ENCODE measurements at places on chromosomes 16 and 17.

GRCh38 chr16:27275394-27275793, 6.8 kb upstream of the NSMCE1 start:
- no peak for DNase-seq

- no peak for DNase-seq
Observed at GRCh38 chr16:57507136-57508034, 21.1 kb upstream of the DOK4 start.

GRCh38 chr17:21379080-21379711, 3.0 kb downstream of the KCNJ12 start:
- no peak for DNase-seq

GRCh38 chr17:80832266-80832676, 159.4 kb upstream of the CHMP6 start:
- no peak for DNase-seq

DNA sequence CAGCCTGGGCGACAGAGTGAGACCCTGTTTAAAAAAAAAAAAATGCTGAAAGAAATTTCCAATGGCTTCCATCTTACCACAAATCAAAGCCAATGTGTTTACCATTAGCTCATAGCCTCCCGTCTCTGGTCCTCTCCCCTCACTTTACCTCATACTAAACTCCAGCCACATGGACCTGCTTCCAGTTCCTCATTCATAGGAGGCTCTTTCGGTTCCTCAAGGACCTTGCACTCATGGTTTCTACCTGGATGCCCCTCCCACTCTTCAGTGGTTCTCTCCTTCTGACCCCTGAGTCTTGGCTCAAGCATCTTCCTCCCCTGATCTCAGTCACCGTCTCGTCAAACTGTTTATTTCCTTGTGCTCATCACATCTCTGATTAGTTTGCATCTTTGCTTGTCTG, 3.8 kb upstream of the DEF8 start:
- no peak for DNase-seq

- DNase-seq = no peak
Observed at GRCh38 chr17:42783062-42783790, 2.8 kb downstream of the WNK4 start.

DNA sequence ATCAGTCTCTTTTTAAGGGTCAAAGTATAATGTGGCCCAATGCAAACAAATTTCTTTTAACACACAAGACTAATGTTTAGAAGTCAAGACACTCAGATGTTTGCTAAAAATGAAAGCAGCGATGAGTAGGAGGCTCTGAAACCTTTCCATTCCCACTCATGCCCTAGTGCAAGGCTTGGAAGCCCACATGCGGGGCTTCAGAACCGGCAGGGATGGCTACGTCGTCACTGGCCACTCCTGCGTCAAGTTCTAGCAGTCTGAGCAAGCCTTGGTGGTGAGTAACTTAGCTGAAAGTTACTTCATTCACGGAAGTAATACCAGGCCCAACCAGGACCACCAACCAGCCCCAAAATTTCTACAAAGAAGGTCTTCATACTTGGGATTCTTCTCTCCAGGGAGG, 14.8 kb upstream of the TMED6 start:
- DNase-seq = no peak

DNA sequence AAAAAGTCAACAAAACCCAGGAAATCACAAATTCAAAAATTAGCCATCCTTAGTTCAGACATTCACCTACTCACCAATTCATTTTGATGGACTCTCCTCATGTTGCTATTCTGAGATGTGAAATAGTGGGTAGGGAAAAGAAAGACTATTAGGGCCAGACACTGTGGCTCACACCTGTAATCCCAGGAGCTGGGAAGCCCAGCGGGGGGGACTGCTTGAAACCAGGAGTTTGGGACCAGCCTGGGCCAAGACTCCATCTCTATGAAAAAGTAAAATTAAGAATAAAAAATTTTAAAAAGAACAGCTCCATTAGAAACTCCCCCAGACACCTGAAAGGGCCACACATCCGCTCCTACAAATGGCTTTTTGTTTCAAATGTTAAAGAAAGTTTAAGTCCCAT, 21.4 kb downstream of the UBE2O start:
- DNase-seq = no peak

GRCh38 chr17:45320349-45320930, 3.6 kb upstream of the MAP3K14 start:
- peak; percentile 11 for DNase-seq

- no peak for DNase-seq
Observed at GRCh38 chr16:26688105-26688504, 378.6 kb upstream of the C16orf82 start.

GRCh38 chr16:3518292-3518985, 17.6 kb downstream of the CLUAP1 start:
- DNase-seq = no peak

GRCh38 chr16:1530349-1530882, 3.0 kb upstream of the TMEM204 start:
- no peak for DNase-seq

DNA sequence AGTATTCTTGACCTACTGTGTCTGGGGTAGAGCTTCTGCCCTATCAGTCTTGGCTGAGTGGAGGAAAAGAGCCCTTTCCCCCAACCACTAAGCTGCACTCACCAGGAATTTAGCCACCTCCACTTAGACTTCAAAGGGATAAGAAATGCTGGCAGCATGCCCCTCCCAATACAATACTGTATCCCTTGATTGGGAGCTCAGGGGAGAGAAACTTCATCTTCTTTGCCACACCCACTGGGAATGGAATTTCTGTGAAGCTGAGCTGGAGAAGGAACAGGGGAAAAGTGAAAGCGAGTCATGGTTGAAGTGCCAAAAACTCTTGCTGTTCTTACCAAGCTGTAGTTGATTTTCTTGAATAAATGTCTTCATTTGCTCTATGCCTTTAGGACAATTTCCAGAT, 68.8 kb downstream of the CEP112 start:
- DNase-seq = no peak

GRCh38 chr16:72824761-72825160, 223.2 kb downstream of the ZFHX3 start:
- DNase-seq = no peak

- DNase-seq = peak; percentile 66
Observed at GRCh38 chr17:45584092-45585036, 93.8 kb upstream of the PLEKHM1 start.

DNA sequence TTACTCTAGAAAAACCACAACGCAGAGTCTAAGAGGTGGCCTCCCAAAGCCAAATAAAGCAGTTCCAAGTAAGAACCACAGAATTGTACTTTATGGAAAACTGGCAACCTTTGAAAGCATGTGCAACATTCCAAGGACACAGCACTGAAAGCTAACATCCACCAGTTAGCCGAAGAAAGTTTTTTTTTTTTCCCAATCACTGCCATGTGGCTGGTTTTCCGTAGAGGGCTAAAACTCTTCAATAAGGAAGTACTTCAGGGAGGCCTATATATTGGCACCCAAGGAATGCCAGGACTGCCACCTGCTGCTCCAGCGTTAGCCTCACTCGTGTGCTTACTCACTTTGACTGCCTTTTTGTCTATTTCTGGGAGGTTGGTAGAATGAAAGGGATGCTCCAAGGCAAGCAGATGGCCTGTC, 25.2 kb downstream of the CEP95 start:
- no peak for DNase-seq

- no peak for DNase-seq
Observed at GRCh38 chr17:78803186-78803845, 21.2 kb upstream of the CYTH1 start.

DNA sequence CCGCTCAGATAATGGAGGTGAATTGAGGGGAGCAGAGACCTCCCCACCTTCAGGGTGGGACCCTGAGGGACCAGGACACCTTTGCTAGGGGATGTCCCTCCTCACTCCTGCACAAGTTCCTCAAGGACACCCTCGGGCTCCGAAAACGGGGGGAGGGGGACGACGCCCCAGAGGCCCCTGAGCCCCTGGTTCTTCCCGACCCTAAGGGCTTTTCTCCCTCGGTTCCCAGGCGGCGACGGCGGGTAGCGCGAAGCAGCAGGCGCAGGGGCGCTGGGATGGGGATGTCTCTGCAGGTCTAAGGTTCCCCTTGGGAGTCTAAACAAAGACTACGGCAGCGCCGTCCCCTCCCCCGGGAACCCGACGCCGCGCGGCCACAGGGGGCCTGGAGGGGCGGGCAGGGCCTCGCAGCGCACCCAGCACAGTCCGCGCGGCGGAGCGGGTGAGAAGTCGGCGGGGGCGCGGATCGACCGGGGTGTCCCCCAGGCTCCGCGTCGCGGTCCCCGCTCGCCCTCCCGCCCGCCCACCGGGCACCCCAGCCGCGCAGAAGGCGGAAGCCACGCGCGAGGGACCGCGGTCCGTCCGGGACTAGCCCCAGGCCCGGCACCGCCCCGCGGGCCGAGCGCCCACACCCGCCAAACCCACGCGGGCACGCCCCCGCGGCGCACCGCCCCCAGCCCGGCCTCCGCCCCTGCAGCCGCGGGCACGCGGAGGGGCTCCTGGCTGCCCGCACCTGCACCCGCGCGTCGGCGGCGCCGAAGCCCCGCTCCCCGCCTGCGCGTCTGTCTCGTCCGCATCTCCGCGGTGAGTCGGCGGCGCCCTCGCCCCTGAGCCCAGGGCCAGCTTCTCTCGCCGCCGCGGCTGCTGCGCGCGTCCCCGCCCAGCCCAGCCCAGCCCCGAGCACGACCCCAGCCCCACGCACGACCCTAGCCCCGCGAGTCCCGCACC, 36.7 kb upstream of the NDRG4 start:
- DNase-seq = no peak

DNA sequence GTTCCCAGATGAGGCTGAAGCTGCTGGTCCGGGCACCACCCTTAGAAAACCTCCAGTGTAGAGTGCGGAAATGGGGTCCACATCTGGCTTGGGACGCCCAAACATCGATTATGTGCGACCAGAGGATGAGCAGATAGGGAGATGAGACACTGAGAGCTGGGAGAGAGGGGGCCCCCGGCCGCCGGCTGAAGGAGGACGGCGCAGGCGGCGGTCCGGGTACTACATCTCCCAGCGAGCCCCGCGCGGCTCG, 182 bp upstream of the SPECC1 start:
- no peak for DNase-seq

DNA sequence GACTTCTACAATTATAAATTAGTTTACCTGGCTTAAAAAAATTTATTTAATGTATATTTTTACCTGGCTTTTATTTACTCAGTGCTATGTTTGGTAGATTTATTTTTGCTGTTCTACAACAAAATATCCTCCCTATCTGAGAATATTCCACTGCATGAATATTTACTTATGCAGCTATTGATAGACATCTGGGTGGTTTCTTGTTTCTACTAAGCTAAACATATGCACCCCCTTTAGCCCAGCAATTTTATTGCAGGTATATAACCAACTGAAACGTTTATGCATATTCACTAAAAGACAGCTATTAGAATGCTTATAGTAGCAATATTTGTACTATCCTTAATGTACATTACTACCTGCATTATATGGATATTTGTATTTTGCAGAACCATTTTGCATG, 187.7 kb upstream of the CPHXL start:
- DNase-seq = no peak

GRCh38 chr16:27379919-27380318, 22.1 kb upstream of the IL21R start:
- DNase-seq = no peak

- DNase-seq = no peak
Observed at GRCh38 chr17:82658796-82659452, 10.7 kb upstream of the WDR45B start.

DNA sequence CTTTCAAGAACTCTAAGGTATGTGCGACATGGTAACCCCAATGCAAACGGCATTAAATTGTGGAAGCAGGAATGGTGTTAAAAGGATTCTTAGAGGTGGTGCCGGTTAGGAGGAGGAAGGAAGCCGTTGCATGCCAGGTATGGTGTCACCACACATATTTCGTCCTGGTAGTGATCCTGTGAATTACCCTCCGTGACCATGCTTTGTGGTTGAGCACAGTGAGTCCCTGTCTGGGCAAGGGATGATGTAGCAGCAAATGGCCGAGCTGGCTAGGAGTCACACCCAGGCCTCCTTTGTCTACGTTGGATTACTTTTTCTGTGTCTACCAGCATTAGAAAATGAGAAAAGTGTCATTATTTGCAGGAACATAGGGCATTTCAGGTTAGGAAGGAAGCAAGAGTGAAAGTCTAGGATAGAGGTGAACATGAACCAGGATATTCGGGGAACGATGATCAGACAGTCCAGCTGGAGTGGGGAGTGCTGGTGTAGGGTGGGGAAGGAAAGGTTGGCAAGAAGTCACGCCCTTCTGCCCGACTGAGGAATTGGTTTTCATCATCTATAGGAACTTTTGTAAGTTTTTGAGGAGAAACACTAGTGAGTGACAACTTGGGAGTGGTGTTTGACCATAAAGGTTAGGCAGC, 123.5 kb downstream of the PRKCA start:
- DNase-seq = no peak

GRCh38 chr16:72873044-72873443, 174.9 kb downstream of the ZFHX3 start:
- no peak for DNase-seq

- no peak for DNase-seq
Observed at GRCh38 chr16:49978569-49979326, 46.3 kb upstream of the CNEP1R1 start.

GRCh38 chr17:81710514-81711308, 1.4 kb upstream of the SLC25A10 start:
- no peak for DNase-seq

- no peak for DNase-seq
Observed at GRCh38 chr17:1604831-1605528, 23.7 kb downstream of the SLC43A2 start.

GRCh38 chr17:75645889-75646637, 12.8 kb downstream of the SMIM5 start:
- DNase-seq = no peak

DNA sequence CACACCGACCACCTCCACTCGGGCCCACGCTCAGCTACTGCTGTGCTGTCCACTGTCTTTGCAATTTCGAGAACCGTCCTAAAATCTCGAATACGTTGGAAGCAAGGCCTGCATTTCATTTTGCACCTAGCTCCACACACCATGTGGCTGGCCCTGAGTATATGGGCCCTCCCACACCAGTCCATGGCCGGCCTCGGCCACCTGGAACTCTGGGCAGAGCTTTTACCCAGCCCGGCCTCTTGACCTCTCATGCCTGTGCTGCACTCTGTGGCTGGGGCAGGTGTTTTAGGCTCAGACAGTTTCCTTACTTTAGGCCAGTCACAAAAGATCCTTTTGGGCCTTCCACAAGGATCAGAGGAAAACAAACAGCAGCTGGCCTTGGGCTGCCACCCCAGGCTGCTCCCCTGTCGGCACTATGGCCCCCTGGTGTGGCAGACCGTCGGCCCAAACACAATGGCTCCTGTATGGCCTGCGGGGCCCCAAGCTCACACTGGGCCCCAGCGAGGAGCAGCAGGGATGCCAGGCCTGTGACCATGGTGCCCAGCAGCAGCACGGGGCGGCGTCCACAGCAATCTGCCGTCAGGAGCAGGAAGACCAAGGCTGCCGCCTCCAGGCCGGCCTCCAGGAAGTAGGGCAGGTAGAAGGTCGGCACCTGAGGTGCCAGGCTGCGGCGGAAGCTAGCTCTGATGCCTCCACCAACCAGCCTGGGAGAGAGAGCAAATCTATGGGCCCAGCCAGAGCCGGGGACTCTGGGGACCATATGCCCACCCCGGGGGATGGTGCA, 2.5 kb downstream of the SLC22A31 start:
- DNase-seq = no peak

Data from T-helper 9 cell (primary cell).